ENCODE measurements at places on chromosomes 4 and X. TPM values are rescaled to one million over a fixed set of nuclear protein-coding genes. Genes with fewer than 3 reads are reported as not detected.

GRCh38 chrX:16797358-16797757, 11.1 kb downstream of the TXLNG start:
- DNase-seq: no peak

- no peak for DNase-seq
These were observed 45.0 kb downstream of the TET2 start for GRCh38 chr4:105191621-105192210.

The USP26 gene
- not detected for total RNA-seq

DNA sequence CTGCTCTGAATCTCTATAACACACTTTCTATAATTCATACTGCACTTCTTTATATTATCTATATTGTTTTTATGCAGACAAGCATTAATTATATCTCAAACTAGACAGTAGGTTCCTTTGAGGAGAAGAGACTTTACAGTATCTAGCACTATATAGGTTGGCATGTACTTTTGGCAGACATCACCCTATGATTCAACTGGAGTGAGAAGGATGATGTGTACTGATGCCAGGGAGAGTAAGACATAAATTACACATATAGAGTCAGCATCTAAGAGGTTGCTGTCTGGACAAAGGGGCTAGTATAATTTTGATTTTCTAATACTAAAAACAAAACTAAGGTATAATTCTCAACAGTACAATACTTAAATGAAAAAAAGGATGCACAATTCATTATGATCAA, 5.1 kb upstream of the RBM41 start:
- no peak for DNase-seq

DNA sequence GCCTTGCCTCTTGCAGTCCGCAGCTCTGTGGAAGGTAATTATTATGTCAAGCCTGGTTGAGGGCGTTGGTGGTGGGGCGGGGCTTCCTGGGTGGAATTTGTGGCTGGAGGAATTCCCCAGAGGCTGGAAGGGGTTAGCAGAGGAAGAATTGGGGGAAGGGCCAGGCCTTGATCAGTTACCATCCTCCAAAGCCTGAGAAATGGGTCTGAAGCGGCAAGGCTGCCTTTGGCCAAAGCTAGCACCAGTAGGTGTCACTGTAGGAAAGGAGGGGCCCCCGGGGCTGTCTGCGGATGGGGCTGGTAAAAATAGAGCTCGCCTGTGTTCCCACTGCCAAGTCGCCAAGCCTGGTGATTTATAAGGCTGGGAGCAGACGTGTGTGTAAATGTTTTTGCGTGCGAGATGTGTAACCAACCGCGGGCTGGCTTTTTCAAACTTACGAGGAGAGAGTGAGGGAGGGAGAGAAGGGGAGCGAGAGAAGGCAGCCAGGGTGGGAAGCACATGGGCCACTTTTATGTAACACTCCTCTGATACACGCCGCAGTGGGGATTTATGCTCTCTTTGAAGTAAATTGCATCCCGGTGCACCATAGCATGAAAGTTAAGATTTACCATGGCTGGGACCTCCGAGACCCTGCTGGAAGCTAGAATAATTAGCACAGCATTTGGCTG, 367.0 kb downstream of the BCOR start:
- DNase-seq: peak; percentile 34

DNA sequence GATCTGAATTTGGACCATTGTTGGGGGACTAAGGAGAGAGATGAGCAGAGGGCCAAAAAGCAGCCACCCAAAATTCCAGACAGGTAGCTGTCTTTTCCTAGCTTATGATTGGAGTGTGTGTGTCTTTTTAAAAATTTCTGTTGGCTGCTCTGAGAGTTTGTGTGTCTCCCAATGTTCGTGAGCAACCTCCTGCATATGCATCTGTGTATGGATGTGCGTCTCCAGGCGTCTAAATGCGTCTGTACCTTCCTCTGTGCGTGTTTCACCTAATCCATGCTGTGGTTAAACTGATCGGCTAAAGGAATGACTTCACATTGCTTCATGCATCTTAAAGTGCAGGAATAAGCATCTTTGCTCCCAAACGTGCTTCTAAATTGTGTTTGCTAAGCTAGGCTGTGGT, 65.5 kb upstream of the LAS1L start:
- no peak for DNase-seq

- no peak for DNase-seq
These were observed 263.8 kb downstream of the PRDM5 start for GRCh38 chr4:120658772-120659171.

GRCh38 chrX:63746715-63747114, 38.3 kb downstream of the ARHGEF9 start:
- no peak for DNase-seq

DNA sequence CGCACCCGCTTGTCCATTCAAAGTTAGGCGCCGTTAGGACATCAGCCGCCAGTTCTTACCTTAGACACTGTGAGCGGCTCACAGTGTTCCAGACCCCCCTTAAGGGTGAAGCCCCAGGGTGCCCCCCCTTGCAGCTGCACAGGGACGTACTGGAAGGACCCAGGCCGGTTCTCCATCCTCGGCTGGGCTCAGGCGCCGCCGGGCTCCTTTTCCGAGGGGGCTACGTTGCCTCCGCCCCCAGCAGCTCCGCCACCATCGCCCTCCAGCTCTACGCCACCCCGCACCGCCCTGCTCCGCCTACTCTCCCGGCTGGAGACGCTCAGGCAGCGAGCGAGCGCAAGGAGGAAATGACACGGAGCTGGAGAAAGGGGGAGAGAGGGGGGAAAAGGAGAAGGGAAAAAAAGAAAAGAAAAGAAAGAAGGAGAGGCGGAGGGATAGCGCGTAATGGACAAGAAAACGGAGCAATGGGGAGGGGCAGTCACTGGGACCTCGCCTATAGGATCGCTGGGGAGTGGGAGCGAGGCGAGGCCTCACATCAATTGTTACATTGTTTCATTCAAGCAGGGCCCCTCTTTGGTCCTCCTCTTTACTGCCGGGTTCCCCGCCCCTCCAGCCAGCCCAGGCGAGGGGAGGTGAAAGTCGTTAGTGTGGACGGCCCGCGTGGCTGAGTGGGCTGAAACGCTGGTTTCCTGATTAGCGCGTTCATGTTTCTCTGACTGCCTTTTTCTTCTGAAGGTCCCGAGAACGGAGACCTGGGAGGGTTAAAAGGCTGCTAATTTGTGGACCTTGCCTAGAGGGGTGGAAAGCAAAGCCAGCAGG, at the start of gene SHROOM4:
TSS of gene SHROOM4 (minus strand) at position 352 of the 819 bp plus-strand sequence. CDS start at position 176, 176 bp downstream.
- peak; percentile 34 for DNase-seq

GRCh38 chr4:97984545-97985131, 158.6 kb downstream of the STPG2 start:
- no peak for DNase-seq

Data from neural crest cell (in vitro differentiated cells).